ENCODE measurements at places on chromosomes 5 and 9. TPM values are rescaled to one million over a fixed set of nuclear protein-coding genes. Genes with fewer than 3 reads are reported as not detected.

DNA sequence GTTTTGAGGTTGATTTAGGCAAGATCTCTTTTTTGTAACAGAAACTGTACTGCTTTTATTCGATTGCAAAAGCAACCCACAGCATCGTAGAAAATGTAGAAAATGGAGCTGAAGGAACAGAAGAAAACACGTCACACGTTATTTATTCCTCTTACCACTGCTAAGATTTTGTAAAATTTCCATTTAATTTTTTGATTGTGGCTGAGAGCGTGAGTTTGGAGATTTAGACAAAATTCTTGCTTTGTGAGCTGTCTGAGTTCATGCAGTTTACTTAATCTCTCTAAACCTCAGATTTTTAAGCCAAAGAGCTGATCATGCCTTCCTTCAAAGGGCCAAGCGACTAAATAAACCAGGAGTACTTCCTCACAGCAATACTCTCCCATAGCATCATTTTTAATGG is 24.8 kb downstream of the DPYSL3 start:
- no peak for DNase-seq

DNA sequence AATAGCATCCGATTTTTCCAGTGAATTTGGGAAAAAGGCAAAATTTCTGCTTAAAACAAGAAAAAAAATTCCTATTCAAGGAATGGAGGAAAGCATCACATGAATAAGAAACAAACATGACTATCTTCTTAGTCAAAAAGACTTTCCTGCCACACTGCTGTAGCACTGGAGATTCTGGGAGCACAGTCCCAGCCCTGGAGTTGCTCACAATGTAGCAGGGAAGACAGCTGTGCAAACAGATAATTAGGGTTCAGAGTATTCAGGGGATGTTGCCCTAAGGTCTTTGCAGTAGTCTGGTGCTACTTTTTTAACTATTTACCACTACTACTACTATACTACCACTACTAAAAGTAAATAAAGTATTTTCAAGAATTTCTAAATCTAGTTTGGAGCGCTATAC is 86.5 kb downstream of the BNC2 start:
- no peak for DNase-seq

GRCh38 chr9:91945277-91946085 is 4.5 kb downstream of the ROR2 start:
- peak; percentile 72 for DNase-seq

DNA sequence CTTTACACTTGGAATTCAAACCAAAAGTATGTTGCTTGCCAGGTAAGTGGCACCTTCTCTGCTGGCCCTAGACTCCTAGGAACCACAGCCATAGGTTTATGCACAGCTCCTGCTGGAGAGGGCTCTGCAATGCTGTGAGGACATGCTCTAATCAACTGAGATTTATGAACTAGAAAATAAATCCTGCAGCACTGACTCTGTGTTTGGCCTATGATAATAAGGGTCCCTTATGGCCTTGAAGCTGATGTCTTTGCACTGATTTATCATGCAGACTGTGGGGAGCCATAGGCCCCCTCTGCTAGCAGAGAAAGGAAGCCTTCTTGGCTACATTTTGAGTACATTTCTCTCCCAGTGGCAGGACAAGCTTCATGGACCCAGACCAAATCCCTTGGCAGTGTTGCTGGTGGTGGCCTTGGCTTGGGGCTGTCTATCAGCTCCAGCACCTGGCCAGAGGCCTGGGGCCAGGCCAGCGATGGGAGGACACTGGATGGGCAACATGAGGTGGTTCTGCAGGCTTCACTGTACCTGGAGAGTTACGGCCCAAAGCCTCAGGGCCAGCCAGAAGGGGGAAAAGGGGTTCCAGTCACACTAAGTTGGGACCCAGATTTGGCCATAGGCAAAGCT is 178.0 kb downstream of the SEMA6A start:
- DNase-seq: no peak

DNA sequence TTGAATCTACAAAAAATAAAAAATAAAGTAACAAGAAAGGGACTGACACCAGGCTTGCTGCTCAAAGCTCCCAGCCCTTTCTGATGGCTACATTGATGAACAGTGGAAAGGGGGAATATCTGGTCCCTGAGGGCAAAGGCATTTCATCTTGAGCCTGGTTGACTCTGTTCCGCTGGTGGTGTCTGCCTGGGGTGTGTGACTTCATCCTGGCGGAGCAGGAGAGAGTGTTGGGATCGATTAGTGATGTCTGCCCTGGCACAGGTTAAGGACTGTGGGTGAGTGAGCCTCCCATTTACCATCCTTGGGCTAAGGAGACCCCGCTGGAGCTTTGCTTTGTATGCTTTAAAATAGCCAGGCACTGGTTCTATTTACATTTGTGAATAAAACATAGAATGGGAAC is 56.9 kb upstream of the ASS1 start:
- DNase-seq: no peak

DNA sequence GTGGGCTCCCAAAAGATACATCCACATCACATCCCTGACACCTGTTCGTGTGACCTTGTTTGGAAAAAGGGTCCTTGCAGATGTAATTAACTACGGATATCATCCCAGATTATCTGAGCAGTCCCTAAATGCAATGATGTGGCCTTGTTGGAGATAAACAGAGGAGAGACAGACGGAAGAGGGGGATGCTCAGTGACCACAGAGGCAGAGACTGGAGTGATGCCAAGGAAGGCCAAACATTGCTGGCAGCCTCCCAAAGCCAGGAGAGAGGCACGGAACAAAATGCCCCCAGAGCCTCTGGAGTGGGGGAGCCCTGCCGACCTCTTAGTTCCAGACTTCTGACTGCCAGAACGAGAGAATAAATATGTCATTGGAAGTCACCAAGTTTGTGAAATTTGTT is 15.0 kb upstream of the VAV2 start:
- DNase-seq: no peak

- no peak for DNase-seq
Observed at GRCh38 chr9:104974053-104974962, 46.4 kb upstream of the ABCA1 start.

GRCh38 chr9:89533411-89534095 is 35.6 kb upstream of the SEMA4D start:
- no peak for DNase-seq

- DNase-seq: no peak
Observed at GRCh38 chr9:122832194-122832593, 3.8 kb upstream of the PDCL start.

DNA sequence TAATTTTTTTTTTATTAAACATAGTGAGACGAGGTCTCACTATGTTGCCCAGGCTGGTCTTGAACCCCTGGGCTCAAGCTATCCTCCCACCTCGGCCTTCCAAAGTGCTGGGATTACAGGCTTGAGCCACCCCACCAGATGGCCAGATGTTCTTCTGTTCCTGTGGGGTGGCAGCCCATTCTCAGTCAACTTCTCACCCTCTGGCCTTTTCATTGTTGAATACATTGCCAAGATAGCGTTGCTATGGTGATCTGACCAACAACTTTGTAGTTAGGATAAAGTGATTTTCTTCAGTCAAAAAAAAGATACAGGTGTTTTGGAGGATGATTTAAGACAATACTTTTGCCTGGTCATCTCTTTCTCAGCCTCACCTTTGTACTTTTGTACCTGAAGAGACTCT is 109.1 kb downstream of the EGFLAM start:
- no peak for DNase-seq

DNA sequence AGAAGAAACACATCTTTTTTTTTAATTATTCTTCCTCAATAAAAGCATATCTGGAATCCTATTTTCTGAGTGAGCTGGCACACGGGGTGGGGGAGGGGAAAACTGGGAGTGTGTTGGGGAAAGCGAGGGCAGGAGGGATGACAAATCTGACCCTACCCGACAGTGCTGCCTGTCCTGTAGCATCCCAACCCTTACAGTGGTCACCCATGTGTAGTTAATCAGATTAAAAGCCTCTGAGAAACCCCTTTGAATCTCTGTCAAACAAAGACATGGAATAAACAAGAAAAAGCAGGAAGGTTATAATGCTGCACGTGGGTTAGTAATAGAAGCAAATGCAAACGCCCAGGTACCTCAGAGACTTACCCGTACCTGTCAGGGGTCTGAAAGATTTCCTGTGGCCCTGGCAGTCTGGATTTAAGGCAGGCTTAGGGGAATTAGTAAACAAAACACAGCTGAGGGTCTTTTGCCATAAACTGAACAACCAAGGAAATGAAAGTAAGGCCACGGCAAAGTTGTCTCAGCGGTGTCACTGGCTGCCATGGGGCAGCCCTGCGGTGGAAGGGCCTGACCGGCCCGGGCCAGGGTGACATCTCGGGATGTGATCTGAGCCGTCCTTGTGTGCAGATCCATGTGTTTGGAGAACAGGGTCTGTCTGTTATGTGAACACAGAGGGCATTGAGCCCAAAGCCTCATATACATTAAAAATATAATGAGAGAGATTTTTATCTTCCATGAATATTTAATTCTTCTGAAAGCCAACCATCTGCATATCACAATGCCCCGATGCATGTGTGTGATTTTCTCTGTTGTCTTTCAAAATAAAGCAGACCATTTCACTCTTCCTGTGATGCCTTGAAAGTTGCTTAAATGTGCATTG is 308.2 kb downstream of the ZNF608 start:
- no peak for DNase-seq

- DNase-seq: no peak
Observed at GRCh38 chr5:172830275-172830799, 3.7 kb upstream of the ERGIC1 start.

GRCh38 chr5:91146230-91146629 is 236.9 kb downstream of the ARRDC3 start:
- DNase-seq: no peak

GRCh38 chr9:11874414-11874813 is 818.8 kb upstream of the TYRP1 start:
- DNase-seq: no peak

GRCh38 chr9:116476935-116477381 is 210.1 kb upstream of the TRIM32 start:
- DNase-seq: no peak

GRCh38 chr5:42396111-42396510 is 27.1 kb upstream of the GHR start:
- no peak for DNase-seq

- DNase-seq: no peak
Observed at GRCh38 chr5:112711436-112711835, 26.2 kb upstream of the APC start.

GRCh38 chr9:84754881-84755280 is 85.4 kb downstream of the NTRK2 start:
- DNase-seq: no peak

- DNase-seq: no peak
Observed at GRCh38 chr5:159263569-159263905, 447 bp downstream of the UBLCP1 start.

- no peak for DNase-seq
Observed at GRCh38 chr5:109300367-109300766, 109.4 kb downstream of the PJA2 start.

GRCh38 chr5:57482671-57483106 is at the start of gene ACTBL2:
Gene ACTBL2 (minus strand): TSS chr5:57482811. CDS start chr5:57482707, 104 bp downstream.
- DNase-seq: no peak

- DNase-seq: no peak
Observed at GRCh38 chr5:73816656-73817420, 190.8 kb downstream of the ARHGEF28 start.

DNA sequence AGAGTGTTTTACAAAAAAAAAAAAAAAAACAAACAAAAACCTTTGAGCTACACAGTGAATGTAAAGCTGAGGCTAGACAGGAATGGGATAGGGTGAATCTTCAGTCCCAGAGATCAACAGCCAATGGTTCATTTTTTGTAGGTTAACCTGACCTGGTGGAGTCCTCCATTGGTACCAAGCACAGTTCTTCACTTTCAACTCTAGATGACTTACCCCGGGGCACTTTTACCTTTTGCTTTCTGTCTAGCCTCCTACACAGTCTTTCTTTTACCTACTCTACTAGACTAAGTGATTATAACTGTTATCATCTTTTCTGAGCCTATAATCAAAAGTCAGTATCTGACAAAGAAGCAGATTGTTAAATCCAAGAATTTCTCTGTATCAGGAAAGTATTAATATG is 50.9 kb downstream of the ANXA2R start:
- no peak for DNase-seq

DNA sequence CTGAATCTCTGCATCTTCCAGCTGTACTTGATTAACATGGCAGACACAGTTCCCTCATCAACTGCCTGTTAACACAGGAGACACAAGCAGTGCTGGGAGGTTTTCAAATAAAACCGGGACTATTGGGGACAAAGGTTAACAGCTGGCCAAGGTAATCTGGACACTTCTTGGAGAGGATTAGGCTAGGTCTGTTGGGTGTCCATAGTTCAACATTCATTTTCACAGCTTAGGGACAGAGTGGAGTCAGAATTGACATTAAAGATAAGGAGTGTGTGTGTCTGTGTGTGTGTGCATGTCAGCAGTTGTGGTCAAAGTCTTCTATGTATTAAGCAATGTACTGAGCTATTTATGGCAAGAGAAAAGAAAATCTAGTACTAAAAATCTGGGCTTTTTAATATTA is 216.2 kb downstream of the MED10 start:
- no peak for DNase-seq

DNA sequence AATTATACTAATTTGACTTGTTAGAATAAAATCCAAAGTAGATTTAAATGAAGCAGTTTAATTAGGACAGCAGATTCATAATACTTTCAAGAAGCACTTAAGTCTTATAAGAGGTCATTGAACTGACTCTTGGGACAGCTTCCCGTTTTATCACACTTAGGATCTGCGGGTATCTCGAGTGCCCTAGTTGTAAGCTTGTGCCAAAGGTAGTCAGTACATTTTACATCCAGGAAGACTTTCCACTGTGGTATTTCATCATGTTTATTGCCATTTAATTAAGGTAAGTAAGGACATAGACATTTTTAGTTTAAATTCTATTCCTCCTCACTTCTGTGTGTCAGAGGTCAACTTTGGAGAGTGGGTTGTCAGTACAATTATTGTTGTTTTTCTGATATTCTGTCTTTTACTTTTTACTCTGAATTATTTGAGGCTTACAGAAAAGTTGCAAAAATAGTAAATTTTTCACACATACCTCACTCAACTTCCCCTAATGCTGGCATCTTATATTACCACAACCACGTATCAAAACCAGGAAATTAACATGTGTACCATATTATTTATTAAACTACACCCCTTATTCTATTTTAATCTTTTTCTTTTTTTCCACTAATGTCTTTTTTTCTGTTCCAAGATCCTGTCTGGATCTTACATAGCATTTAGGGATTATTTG is 7.5 kb upstream of the ZNF367 start:
- no peak for DNase-seq

Gene FAM151B
- total RNA-seq: 3.3 TPM

Gene NOXA1
- total RNA-seq: 7.5 TPM

Gene PCDHGA7
- 8.2 TPM for total RNA-seq

Gene SLIT3
- total RNA-seq: 8.3 TPM

Gene GCNT4
- total RNA-seq: 1.4 TPM

Gene ZNF883
- 5.2 TPM for total RNA-seq

Gene ARID3C
- 1.1 TPM for total RNA-seq

Gene FAM221B
- 5.1 TPM for total RNA-seq

Gene EXD3
- total RNA-seq: 44.8 TPM

Gene DNAI1
- total RNA-seq: 5.6 TPM

Gene KCNT1
- total RNA-seq: 3.0 TPM

Gene F12
- total RNA-seq: 0.74 TPM

Gene GFRA3
- not detected for total RNA-seq

Gene PCDHB15
- 12.4 TPM for total RNA-seq
